ENCODE measurements at places on chromosomes 4 and X.
A peak's percentile ranks its signal among the peaks of the same experiment; 100 is the strongest.

DNA sequence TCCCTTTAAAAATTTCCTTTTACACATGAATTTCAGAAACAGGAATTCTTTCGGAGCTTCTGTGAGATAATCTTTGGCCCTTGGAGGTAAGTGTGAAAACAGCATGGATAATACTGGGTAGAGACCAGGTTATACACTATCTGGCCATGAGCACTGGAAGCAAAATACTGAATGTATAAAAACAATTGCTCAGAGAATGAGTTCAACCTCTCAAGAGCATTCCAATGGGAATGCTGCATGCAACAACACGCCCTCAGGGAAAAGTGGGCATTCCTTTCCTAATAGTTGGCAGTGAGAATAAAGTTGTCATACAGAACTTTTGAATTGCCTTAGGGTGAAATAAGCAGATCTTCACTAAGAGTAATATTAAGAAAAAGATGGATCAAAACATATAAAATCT, 574.8 kb upstream of the DIPK2B start:
- DNase-seq, result no peak

DNA sequence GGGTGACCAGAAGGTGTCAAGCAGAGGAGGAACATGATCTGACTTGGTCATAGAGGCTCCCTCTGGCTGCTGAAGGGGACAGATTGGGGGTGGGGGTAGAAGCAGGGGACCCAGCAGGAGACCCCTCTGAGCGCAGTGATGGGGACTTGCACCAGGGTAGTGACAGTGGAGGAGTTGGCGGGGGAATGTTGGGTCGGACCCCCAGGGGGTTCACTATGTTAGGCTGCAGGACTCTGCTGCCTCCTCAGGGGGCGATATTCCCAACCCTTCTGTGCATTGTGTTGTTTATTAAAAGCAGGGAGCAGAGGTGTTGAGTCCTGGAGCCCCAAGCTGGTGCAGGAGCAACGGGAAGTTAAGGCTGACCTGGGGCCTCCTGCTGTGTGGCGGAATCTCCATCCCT, 8.8 kb downstream of the WDR13 start:
- DNase-seq, result no peak

- DNase-seq, result peak; percentile 12
Measured at GRCh38 chr4:117957571-117957970, 76.7 kb upstream of the NDST3 start.

DNA sequence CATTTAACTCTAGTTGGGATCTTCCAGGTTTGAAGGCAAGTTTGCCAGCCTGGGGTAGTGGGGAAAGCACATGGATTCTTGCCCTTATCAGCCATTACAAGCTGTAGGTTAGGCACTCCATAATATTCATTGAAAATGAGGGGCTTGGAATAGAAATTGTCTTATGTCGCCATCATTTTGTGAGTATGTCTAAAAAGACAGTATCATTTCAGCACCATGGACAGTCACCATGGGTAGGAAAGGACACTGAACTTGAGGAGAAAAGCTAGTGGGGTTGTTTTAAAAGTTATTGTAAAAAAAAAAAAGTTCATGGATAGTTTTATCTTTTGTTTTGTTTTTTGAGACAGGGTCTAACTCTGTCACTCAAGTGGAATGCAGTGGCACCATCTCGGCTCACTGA, 356.1 kb downstream of the HNRNPD start:
- no peak for DNase-seq

- no peak for DNase-seq
Measured at GRCh38 chr4:54231768-54232688, 2.9 kb downstream of the PDGFRA start.

- DNase-seq, result no peak
Measured at GRCh38 chr4:169236078-169236477, 34.7 kb downstream of the SH3RF1 start.

DNA sequence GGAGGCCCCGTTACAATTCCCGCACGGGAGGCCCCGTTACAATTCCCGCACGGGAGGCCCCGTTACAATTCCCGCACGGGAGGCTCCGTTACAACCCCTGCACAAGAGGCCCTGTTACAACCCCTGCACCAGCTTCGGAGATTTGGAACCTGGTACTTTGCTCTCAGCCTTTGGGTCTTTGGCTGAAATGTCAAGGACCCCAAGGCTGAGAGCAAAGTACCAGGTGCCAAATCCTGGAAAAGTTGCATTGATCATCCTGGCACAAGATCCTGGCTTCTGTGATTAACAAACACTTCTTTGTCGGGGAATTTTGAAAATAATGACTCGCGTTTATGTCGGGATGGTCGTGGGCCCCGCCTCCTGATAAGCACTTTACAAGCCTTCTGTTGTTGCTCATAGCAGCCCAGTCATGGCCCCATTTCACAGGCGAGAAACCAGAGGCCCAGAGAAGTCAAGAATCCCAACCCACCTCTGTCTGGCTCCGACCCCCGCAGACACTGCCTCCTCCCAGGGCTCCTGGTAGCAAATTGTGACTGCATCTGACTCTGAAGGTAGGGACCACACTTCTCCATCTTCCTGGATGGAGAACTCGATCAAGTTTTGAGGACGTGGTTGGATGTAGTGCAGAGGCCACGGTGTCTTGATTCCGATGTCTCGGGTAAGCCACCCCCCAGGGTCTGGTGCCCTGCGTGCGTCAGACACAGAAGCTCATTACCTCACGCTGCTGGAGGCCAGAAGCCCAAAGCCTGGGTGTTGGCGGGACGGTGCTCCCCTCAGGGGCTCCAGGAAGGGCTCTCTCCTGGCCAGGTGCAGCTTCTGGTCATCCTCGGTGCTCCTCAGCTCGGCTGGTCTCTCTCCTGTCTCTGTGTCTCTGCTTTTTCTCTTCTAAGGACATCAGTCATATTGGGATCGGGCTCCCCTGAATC, 60.3 kb downstream of the ADRA2C start:
- no peak for DNase-seq

DNA sequence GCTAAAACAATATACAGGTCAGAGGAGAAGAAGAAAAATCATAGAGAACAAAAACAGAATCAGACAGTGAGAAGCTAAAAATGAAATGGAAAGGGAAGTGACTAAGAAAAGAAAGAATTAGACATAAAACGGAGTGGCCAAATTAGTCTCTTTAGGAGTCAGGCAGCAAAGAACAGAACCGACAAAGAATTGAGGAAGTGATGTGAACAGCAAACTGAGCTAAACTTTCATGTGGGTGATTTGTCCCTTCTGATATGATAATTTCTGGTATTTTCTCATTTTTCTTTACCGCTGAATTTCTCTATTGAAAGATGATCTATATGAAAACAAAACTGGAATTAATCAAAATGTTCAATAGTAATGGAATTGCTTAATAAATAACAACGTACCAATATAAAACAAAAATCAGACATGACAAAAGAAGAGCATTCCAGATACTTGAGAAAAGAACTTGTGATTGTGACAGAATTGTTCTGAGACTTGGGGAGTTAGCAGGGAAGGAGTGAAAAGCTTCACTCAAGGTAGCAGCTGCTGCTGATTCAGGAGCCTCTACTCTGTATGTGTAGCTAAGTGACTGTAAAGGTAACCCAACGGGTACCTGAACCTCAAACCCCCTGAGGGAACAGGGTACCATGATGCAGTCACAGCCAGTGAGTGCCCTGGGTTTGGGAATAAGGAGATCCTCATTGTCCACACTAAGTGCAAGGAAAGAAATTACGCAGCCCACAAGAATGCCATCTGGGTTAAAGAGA, 8.8 kb downstream of the TAPT1 start:
- DNase-seq, result no peak

- DNase-seq, result no peak
Measured at GRCh38 chr4:8419222-8420041, 21.1 kb downstream of the ACOX3 start.

GRCh38 chrX:114841051-114841450, 176.4 kb downstream of the IL13RA2 start:
- no peak for DNase-seq

GRCh38 chr4:122666527-122667245, 45.8 kb upstream of the IL21 start:
- DNase-seq, result no peak

- no peak for DNase-seq
Measured at GRCh38 chrX:48714573-48714972, 18.0 kb downstream of the SUV39H1 start.

GRCh38 chr4:68724426-68724825, 54.0 kb upstream of the UGT2B15 start:
- DNase-seq, result no peak
